Activated naive CD4-positive, alpha-beta T cell treated with anti-CD3 and anti-CD28 coated beads for 36 hours (primary cell): ENCODE measurements at places on chromosomes 2 and 18. TPM values are rescaled to one million over a fixed set of nuclear protein-coding genes. Genes with fewer than 3 reads are reported as not detected.

PTPRN gene
- not detected for total RNA-seq

- DNase-seq: no peak
These were observed 8.9 kb upstream of the ID2 start for GRCh38 chr2:8672940-8673339.

SERPINB13 gene
- not detected for total RNA-seq

CACNB4 gene
- total RNA-seq: 0.10 TPM

DNA sequence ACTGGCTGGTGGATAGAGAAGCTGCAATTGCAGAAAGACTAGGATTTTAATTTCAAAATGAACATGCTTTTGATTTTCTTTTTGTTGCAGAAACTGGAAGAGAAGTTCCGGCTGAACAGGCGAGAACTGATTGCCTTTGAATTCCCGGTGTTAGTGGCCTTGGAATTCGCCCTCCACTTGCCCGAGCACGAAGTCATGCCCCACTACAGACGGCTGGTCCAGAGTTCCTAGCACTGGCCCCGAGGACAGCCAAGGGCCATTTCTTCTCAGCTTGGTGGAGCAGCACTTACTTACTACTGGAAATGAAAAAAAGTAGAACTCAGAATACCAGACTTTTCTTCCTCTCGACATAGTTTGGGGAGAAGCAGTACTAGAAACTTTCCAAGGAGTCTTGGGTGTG lies 121.9 kb downstream of the CABLES1 start:
- DNase-seq: no peak

DNA sequence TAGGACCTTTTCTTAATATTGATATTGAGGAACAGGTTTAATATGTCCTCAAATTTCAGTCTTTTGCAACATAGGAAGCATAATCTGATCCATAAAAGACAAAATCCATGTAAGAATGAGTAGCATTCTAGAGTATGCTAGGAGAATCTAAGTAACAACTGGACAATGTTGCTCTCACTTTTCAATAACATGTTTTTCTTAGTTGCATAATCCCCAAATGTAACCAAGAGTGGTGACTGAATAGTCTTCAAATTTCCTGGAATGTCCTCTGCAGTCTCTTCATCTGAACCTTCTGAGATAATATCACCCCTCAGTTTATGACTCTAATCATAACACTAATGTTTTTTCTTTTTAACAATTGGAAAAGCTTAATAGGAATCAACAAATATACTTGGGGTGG lies 110.0 kb upstream of the ZEB2 start:
- no peak for DNase-seq

DNA sequence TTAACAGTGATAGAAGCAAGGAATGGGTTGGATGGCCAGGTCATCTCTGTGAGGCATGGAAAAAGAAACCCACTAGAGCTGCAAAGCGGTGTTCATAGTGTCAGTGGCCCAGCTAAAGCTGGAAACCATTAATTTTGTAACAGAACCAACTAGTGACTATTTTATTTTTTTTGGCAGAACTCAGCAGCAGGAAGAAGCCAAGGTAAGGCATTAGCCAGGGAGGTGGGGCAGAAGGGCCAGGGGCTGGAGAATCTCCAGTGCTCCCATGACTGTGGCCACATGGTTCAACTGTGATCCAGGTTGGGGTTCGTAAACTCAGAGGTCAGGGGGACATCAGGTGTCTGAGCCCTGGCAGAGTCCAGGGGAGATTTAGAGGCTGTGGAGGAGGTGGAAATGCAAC lies 25.9 kb upstream of the YES1 start:
- no peak for DNase-seq

GRCh38 chr2:61426267-61426897 lies 44.5 kb downstream of the USP34 start:
- DNase-seq: peak; percentile 87

GRCh38 chr2:127996160-127996559 lies 31.7 kb downstream of the SAP130 start:
- no peak for DNase-seq

FBXO41 gene
- 11.0 TPM for total RNA-seq

FAM110C gene
- total RNA-seq: 0.10 TPM

DNA sequence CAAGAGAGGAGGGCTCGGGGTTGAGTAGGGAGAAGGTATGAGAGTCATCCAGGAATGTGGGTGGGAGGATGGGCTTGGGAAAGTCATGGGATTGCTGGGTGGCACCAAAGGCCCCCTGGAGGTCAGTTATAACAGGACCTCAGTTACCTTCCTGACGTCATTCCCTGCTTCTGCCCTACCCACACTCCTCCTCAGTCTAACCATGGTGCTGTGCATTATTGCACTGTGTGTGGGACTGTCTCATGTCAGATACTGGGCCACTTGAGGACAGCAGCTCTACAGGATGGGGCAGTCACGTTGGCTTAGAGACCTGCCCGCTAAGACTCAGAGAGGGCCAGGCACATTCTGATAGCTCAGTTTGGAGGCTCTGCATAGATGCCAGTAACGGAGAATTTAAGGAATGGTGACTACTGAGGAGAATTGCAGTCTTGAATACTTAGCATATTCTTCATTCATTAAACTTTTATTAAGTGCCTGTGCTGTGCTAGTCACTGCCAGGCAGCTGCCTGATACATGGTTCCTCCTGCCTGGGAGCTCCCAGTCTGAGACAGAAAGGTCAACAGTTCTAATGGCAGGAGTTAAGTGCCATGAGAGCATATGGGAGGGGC lies 90.5 kb downstream of the LAMA3 start:
- DNase-seq: no peak

- no peak for DNase-seq
These were observed 202.6 kb downstream of the HDAC4 start for GRCh38 chr2:239198221-239198620.

GRCh38 chr2:219218217-219218731 lies 484 bp downstream of the ABCB6 start:
- peak; percentile 22 for DNase-seq

GRCh38 chr2:72150861-72151356 lies 3.2 kb upstream of the CYP26B1 start:
- no peak for DNase-seq

G6PC2 gene
- total RNA-seq: not detected

DNA sequence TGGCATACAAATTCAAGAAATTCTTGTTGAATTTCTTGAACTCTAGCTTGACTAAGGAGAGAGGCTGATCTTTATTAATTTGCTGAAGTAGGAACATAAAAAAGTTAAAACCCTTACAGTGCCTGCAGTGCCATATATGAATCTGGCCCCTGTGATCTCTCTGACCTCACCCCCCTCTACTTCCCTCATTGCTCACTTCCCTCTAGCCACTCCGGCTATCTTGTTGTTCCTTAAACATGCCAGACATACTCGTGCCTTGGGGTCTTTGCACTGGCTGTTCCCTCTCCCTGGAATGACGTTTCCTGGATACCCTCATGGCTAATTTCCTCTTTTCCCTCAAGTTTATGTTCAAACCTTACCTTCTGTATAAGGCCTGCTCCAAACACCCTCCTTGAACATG lies 246.3 kb upstream of the SIX2 start:
- DNase-seq: no peak

DNA sequence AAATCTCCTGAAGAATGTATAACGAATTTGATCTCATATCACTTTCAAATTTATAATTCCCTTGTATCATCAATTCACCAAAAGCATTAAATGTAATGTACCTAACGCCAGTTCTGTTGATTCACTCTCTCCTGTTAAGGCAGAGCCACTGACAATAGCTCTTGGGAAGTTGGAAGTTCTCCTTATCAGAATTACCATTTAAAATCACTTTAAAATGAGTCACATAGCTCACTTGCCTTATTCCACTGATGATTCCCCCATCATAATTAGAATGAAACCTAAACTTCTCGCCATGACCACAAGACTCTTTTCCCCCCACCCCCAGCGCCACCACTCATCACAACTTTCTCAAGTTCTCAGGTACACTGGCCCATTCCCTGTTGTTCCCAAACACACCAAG lies 117.1 kb downstream of the PID1 start:
- DNase-seq: no peak

DNA sequence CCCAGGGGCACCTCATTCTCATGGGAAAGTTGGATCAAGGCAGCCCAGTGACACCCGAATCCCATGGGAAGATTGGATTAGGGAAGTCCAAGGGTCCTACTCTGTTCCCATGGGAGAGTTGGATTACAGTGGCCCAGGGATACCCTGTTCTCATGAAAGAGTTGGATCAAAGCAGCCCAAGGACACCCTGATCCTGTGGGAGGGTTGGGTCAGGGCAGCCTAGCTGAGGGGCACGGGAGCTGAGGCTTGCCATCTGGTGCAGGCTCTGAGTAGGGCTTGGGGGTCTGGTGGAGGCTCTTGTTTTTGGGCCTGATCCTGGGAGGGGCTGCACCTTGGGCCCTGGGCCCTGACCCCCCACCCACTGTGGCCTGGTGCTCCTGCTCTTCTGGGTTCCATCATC lies 87.1 kb downstream of the ACKR3 start:
- no peak for DNase-seq

GRCh38 chr2:27420996-27421395 lies 7.4 kb upstream of the NRBP1 start:
- DNase-seq: no peak

DNA sequence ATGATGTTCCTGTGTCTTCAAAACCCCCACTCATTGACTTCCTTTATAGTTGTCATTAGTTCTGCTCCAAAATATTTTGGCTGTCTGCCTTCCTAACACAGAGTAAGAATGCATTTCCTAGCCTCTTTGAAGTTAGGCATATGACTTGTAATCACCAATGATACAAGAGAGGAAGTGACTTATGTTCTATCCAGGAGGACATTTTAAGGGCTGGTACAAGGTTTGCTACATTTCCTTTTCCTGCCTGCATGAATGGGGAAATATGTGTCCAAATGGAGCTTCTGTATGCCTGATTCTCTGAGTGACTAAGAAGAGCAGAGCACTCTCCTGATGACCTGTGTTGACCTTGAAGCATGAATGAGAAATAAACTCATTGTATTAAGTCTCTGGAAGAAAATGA lies 115.1 kb downstream of the PLCL1 start:
- no peak for DNase-seq

PTPRM gene
- total RNA-seq: 6.1 TPM

GRCh38 chr18:12287684-12288402 lies 20.2 kb upstream of the TUBB6 start:
- no peak for DNase-seq

GALNT13 gene
- not detected for total RNA-seq

CPO gene
- not detected for total RNA-seq

DNA sequence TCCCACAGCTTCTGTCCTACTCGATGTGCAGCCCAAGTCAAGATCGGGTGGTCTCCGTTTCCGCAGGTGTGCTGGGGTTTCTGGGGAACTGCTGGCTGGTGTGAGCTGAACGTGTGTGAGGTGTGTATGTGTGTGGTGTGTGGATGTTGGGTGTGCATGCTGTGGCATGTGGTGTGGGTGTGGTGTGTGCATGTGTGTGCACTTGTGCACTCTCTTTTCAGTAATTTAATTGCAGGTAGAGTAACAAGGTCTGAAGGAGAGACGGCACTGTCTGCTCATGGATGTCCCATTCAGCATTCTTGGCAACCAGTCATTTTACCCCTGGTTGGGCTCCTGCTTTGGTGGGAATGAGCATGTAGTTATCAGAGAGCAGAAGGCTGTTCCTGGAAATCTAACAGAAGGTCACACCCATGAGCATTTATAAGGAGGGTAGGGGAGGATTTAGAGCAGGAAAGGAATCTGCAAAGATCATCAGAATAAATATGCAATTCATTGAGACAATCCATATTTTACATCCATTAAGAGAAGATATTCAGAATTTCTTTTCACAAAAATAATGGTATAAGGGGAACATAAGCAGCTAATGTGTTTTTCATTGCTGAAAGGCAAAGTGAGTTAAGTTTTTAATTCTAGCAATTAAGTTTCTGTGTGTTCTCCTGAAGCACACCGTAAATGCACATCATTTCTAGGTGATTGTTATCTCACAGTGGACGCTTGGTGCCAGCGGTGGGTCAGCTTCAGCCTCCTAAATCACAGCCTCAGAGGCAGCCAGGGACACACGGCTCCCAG lies 60.7 kb downstream of the ADI1 start:
- no peak for DNase-seq

KCNF1 gene
- total RNA-seq: not detected

TFCP2L1 gene
- total RNA-seq: not detected

DNA sequence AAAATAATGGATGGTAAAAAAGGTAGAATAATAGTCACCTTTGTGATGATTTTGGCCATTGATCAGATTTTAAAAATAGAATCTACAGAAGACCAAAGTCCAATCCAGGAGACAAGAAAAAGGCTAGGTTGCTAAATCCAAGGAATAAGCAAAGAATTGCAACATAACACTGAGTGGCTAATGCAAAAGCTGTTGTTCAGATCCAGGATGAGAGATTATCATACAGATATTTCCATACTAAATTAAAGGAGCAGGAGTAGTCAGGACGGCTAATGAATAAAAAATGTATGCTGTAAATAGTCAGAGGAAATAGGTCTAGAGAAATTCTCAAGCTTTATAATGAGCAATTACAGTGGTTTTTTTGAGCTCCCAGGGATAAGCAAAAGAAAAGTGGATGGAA lies 745.9 kb upstream of the ACVR2A start:
- no peak for DNase-seq

DNA sequence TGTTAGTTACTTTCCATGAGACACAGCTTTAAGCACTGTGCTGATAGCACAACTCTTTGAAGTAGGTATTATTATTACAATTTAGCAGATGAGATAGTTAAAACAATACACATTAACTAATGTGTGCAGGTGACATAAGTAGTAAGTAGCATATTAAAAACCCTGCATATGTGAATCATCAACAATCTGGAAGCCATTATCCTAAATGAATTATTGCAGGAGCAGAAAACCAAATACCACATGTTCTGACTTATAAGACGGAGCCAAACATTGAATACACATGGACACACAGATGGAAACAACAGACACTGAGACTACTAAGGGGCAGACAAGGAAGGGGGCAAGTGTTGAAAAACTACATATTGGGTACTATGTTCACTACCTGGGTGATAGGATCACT lies 300.3 kb upstream of the GULP1 start:
- DNase-seq: no peak

GMCL1 gene
- 19.4 TPM for total RNA-seq

- DNase-seq: peak; percentile 57
These were observed at the start of gene BCL2 for GRCh38 chr18:63319383-63320122. TSS of gene BCL2 (minus strand) at chr18:63319769.

DNA sequence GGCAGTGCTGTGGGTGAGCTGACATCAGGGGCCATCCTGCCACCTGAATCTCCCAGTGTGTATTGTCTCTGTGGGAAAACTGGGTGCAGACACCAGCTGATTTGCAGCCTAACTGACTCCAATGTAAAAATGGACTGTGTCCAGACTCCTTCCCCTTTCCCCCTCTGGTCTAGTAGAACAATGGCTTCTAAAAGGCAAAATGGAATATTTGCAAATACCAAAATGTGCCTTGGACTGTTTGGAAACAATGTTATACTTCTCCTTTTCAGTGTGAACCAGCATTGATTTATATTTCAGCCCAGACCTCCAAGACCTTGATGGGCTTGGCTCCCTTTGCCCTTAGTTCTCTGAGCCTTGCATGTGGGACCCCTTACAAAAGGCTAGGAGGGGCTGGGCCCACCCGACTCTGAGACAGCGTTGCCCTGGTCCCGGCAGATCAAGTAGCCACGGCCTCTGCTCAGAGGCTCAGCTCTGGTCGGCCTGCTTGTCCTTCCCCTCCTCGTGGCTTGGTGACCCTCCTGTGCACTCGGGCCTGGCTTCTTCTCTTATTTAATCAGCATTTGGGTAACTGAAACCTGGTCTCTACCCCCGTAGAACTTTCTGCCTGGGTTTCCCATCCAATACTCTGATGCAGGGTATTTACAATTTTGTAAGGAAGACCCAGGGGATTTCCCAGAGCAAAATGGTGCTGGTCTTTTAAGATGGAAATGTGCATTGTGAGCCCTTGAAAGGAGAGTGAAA lies 18.0 kb upstream of the ACKR3 start:
- no peak for DNase-seq

- no peak for DNase-seq
These were observed 51.7 kb upstream of the SMIM21 start for GRCh38 chr18:75478996-75479880.

GRCh38 chr2:4175343-4175742 lies 472.0 kb downstream of the DCDC2C start:
- DNase-seq: no peak
